Stimulated activated CD4-positive, alpha-beta T cell treated with anti-CD3 and anti-CD28 coated beads, TNF-alpha, amount 100 ng/mL, for 1 hour (primary cell): ENCODE measurements at places on chromosomes 7 and 10.

- no peak for DNase-seq
Measured at GRCh38 chr10:73117976-73118743, 7.9 kb downstream of the NUDT13 start.

- DNase-seq: no peak
Measured at GRCh38 chr7:143360788-143361551, 1.5 kb downstream of the FAM131B start.

- no peak for DNase-seq
Measured at GRCh38 chr7:106597014-106597413, 63.9 kb downstream of the CCDC71L start.

- no peak for DNase-seq
Measured at GRCh38 chr7:22801912-22802311, 20.7 kb downstream of the TOMM7 start.

- no peak for DNase-seq
Measured at GRCh38 chr7:49776994-49777393, 3.6 kb downstream of the VWC2 start.

DNA sequence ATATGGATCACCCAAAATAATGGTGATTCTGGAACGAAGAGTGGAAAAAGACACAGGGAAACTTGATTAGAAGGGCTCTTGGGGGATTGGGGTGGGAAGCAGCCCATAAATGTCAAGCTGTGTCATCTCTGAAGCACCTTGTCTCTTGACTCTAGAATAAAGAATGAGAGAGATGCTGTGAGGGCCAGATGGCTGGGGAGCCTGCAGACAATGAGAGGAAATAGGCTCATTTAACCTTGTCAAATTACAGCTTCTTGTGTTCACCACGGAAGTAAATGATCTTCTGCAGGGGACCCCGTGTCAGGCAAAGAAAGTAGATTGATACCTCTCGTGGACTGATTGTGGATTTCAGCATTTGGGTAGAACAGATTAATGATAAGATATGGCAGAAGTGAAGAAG lies 159.3 kb downstream of the ST7 start:
- no peak for DNase-seq

DNA sequence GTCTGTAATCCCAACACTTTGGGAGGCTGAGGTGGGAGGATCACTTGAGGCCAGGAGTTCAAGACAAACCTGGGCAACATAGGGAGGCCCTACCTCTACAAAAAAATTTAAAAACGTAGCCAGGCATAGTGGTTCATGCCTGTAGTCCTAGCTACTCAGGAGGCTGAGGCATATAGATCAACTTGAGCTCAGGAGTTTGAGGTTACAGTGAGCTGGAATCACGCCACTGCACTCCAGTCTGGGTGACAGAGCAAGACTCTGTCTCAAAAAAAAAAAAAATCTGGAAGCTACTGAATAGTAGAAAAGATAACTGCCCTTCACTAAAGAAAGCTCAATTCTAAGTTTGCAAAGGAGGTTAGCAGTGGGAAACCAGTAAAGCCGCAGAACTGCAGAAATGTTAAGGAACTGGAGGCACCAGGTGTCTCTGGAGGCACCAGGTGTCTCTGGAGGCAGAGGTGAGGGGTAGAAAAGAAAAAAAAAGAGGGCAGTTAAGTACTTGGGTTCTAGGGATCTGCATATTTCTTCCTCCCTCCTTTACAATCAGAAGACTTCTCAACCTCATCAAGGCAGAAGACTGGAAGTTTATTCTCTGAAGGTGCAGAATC lies 56.5 kb downstream of the RNLS start:
- no peak for DNase-seq

- DNase-seq: no peak
Measured at GRCh38 chr7:20249920-20250319, 32.7 kb upstream of the MACC1 start.

- no peak for DNase-seq
Measured at GRCh38 chr10:69506834-69507713, 55.8 kb downstream of the TSPAN15 start.

DNA sequence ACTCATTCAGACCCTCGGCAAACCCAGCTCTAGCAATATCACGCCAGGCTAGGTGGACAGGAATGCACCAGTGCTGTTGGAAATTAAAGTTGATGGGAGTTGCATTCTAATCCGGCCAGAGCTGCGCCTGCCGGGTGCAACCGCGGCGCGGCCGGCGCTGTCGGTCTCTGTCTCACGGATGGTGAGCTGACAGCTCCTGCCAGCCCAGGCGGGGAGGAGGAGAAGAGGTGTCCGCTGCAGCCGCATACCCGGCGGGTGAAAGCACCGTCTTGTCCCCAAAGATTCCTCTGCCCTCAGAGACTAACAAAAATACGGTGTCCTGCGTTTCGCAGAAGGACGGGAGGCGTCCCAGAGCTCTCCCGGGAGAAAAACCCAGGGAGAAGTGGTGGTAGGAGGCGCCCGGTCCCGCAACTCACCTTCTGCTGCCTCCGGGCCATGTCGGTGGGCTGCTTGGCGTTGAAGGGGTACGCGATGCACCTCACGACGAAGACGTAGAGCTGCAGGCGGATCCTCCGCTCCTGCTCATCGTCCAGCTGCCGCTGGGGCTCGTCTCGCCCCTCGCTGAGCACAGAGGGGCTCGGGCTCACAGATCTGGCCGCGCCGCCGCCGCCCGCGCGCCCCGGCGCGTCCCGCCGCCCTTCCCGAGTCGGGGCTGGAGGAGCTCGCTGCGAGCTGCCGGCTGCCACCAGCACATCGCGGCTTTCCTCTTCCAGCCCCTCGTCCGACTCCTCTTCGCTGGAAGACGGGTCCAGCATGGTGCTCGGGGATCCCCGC lies 490 bp downstream of the CADPS2 start:
- DNase-seq: no peak

- no peak for DNase-seq
Measured at GRCh38 chr10:123835575-123835974, 56.0 kb downstream of the CPXM2 start.

- DNase-seq: no peak
Measured at GRCh38 chr10:14552015-14552414, 221.3 kb upstream of the FRMD4A start.

DNA sequence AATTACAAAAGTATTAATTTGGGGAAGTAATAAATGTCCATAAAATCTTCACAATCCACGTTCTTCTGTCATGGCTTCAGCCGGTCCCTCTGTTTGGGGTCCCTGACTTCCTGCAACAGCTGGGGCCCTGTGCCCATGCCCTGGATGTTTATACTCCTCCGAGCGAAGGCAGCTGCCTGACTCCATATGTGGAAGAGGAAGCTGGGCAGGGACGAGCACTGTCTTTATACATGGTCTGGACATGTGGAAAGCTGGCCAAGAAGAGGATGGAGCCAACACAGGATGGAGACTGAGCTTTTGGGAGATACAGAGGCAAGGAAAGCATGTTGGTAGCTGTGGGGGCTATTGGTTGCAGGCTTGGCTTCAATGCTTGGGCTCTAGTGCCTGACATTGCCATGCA lies 116.5 kb upstream of the EFCAB10 start:
- no peak for DNase-seq

DNA sequence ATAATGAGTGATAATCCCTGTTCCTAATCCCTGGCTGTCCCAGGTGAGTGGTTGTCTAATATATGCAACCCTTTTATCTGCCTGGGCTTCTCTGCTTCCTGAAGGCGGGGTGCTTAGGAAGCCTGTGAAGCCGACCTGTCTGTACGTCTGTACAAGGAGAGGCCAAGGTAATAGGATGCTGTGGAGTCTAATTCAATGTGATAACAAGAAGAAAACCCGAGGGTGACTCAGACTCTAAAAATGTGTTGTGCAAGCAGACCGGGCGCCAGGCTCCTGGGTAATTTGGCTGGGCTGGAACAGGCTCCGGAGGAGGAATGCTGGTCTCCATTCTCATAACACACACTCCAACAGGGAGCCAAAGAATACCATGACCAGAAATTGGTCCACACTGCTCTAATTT lies 43.6 kb downstream of the THNSL1 start:
- DNase-seq: no peak

DNA sequence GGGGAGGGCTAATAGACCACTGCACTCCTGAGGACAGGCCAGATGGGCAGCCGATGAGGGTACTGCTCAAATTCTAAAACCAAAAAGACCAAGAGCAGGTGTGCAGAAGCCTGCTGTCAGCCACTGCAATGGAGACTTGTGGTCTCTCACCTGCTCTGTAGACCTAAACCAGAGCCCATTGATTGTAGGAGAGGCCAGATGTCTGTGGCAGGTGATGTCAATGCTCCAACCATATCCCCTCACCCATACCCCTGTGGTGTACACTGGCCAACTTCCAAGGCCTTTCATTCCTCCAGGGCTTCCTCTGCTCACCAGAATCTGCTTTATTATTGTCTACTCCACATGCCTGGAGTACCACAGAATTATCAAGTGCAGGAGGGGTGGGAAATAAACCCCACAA lies 116.9 kb upstream of the CHST15 start:
- no peak for DNase-seq

DNA sequence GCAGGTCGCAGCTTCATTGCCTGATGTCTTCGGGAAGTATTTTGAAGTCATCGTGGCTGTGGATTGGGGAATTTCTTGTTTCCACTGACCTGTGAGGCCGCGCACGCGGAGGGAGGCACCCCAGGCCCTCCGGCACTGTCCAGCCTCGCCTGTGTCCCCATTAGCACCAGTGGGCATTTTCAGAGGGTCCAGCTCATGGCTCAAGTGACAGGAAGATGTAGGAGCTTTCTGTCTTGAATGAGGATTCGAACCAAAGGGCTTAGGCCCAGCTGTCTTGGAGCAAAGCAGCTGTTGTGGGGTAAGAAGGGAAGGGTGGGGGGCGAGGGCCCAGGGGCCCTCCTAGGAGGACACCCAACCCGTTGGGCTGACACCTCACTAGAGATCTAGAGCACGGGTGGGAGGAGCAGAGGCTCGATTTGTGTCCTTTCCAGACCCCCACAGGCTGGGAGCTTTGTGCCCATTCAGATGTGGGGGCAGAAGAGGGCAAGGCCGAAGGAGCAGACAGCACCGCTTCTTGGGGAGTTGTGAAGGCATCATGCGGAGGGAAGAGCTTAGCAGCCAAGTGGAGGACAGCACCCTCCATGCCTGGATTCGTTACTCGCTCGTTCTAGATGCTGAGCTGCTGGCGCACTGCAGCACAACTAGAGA lies 914 bp downstream of the ZNF37A start:
- DNase-seq: no peak

GRCh38 chr7:88638583-88638982 lies 120.9 kb upstream of the ZNF804B start:
- no peak for DNase-seq

DNA sequence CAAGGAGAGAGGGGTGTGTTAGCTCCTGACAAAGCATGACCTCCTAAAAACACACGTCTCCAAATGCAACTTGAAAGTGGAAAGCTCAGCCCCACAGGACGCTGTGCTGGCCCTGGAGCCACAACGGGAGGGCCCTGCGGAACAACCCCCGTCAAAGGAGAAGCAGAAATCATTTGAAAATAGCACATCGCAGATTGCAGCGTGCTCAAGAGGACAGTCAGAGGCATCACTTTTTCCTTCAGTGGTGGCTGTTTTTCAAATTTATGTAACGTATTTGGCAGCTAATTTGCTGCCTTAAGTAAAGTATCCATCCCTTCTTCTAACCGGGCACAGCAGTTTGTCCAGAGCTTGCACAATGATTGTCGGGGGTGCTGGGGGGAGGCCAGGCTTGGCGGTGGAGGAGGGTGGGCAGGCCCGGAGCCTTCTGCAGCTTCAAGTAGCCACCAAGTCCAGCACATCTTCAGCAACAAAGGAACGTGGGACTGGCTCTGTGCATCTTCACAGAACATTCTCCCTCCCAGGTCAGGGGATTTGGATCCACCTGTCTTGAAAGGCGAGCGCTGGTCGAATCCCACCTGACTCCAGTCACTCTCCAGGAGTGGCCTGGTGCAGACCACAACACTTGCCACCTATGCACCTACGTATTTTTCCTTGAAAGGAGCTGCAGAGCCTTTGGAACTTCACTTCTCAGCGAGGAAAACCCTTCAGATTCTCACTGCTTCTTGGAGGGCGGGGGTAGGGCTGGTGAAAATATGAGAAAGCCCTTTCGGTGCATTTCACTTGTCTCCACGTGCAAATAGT lies 346.3 kb downstream of the DNAJB6 start:
- no peak for DNase-seq

DNA sequence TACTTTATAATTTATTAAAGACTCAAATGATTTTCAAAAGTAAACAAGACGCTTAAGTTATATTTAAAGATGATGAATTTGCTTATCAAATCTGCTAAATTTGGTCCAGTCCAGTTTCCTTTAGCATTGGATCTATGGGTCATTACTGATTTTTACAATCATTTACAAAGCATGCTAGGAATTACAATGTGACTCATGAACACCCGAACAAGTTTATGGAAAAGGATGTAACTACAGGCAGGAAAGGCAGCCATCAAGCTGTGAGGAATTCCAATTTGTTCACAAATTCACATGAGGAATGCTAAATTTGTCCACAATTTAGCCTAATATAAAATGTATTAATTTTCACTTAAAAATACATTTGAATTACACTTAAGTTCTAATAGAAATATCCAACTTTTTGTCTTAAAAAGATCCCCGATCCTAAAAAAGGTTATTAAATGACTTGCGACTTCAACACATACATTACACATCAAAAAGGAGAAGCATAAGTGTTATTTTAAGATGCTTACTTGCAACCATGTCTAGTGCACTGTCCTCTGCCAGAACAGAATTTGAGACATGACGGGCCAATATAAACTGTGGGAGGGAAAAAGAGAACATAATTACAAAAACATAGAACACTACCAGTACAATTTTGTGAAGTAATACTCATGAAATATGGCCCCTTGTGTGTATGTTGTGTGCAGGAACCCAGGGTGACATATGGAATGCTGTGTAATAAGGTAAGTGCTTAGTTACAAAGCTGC lies 194.2 kb upstream of the SLC26A5 start:
- DNase-seq: no peak

- DNase-seq: no peak
Measured at GRCh38 chr10:49176310-49177268, 11.6 kb downstream of the TMEM273 start.

DNA sequence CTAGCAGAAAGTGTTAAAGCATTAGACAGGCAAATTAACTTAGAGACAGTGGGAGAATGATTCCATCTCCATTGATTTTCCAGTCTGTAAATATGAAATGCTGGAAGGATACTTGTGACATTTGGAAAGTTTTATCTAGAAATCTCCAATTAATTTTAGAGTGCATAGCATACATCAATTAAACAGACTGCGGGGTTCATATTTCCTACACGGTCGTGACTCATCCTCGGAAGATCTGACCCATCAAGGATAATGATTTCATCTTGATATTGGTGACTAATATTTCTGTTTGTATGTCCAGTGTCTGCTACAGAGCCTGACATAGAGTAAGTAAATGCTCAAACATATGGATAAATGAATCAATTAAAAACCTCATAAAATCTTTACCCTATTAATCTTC lies 474.9 kb downstream of the KCNMA1 start:
- no peak for DNase-seq

GRCh38 chr10:93445978-93446720 lies 36.0 kb downstream of the MYOF start:
- DNase-seq: no peak

GRCh38 chr10:112151524-112152039 lies 32.0 kb downstream of the GPAM start:
- no peak for DNase-seq

GRCh38 chr10:118307220-118307619 lies 34.9 kb downstream of the FAM204A start:
- no peak for DNase-seq
